ENCODE measurements at places on chromosomes 7 and 10.

DNA sequence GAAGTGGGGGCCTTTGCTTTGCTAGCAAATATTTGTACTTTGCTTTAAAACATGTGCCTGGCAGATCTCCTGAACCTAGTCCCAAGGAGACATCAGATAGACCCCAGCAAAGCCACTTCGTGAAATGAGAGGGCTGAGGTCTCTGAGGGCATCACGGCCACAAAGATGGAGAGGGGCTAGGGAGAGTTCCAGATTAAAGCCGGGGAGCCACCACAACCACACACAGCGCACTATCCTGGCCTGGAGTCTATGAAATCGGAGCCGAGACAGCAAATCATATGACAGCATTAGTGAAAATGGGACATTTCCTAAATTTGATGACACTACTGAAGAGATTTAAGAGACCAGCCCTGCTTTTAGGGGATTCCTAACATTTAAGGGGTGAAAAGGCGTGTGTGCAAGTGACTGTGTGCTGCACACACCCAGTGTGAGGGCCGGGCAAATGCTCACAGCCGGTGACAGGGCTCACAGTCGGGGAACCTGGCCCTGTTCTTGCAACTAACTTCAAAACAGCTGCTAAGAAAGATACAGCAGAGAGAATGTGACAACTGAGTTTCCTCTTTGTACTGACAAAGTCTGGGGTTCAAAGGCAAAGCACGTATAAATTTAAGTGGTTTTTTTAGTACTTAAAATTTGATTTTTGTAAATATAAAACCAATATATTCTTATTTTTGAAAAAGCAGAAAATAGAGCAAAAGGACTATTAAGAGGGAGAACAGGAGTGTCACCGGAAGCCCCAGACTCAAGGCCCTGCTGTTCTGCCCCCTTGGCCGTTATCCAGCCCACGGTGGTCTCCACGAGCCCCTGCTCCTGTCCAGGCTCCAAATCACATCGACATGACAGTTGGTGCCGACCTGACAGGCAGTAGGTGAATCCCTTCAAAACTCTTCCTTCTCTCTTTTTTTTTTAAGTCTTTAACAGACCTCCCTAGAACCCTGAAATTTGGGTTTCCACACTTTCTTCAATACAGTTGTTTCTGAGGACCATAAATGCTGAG is 49.5 kb downstream of the VIPR2 start:
- DNase-seq = no peak

DNA sequence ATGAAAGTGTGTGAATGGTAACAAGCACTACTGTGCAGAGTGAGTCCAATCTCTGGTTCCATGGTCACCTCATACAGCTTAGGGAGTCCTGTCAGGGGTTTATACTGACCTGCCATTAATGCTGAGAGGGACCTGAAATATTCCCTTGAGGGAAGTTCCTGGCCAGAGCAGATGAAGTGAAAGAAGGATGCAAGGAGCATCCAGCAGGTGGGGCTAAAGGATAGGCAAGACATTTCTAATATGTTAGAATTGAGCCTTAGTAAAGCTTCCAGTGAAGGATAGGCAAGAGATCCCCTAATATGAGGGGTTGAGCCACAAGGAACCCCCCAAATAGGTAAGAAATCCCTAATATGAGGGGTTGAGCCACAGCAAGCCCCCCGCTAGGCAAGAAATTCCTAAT is 25.5 kb upstream of the FAM221A start:
- no peak for DNase-seq

- no peak for DNase-seq
These were observed 240.4 kb downstream of the CAMK1D start for GRCh38 chr10:12589791-12590190.

DNA sequence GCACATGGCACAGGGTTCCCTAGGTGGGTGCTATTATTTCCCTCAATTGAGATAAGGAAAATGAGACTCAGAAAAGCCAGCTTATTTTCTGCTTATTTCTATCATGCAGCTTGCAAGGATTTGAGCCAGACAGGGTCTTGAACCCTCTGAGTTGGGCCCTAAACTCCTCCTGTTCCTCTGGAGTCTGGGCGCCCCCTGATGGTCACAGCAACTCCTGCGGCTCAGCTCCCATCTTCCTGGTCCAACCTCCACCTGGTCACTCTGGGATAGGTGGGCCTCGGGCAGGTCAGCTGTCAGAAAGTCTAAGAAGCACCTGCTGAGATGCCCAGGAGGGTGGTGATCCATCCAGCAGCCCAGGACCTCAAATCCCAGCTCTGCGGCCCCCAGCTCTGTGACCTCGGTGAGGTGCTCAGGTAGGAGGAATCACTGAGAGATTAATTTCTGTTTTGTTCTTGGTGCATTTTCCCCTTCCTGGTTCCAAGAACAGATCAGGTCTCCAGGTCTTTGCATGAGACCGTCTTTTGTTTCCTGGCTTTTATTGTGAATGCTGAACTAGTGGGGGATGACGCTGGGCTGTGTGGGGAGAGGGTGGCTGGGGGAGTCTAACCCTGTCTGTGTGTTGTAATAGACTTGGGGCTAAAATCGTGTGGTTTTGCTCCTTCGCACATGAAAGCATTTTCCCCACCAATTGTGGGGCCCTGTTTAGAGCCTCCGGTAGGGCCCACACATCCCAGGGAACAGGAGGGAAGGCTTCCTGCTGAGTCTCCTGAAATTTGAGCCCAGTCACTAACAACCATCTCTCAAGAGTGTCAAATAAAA is 32.8 kb downstream of the TMEM130 start:
- DNase-seq = no peak

DNA sequence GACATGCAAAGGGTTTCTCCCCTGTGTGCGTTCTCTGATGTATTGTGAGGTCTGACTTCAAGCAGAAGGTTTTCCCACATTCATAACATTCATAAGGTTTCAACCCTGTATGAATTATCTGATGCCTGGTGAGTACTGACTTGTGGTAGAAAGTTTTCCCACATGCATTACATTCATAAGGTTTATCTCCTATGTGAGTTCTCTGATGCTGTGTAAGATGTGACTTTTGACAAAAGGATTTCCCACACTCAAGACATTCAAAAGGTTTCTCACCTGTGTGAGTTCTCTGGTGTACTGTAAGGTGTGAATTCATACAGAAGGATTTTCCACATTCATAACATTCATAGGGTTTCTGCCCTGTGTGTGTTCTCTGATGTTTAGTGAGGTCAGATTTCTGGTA is 45.1 kb downstream of the ZNF33B start:
- no peak for DNase-seq

GRCh38 chr7:8177109-8177933 is 84.6 kb downstream of the ICA1 start:
- DNase-seq = no peak

Measured in stimulated activated CD4-positive, alpha-beta T cell treated with anti-CD3 and anti-CD28 coated beads, Interleukin-4, amount 100 ng/mL, for 4 hours (primary cell).